ENCODE measurements at places on chromosomes 7 and 10. TPM values are rescaled to one million over a fixed set of nuclear protein-coding genes. Genes with fewer than 3 reads are reported as not detected.

LFNG gene
- total RNA-seq: 19.0 TPM

GRCh38 chr7:102451371-102452054 is 13.2 kb downstream of the ALKBH4 start:
- H3K27me3 ChIP-seq: no peaks in the 10 kb centered on the region
- no peak overlapping the region for H3K4me3 ChIP-seq
- no peaks in the 10 kb centered on the region for H3K4me1 ChIP-seq
- no peak for DNase-seq
- peaks cover 7% of the 10 kb centered on the region for H3K36me3 ChIP-seq

- H3K36me3 ChIP-seq: peaks cover 24% of the 10 kb centered on the region
- H3K4me1 ChIP-seq: peaks cover 13% of the 10 kb centered on the region
- no peak overlapping the region for H3K4me3 ChIP-seq
- H3K27ac ChIP-seq: no peak overlapping the region
- no peak for DNase-seq
Measured at GRCh38 chr10:125882596-125882995, 1.5 kb upstream of the DHX32 start.

- H3K27me3 ChIP-seq: peaks cover 24% of the 10 kb centered on the region
- no peak for DNase-seq
- no peaks in the 10 kb centered on the region for H3K36me3 ChIP-seq
- no peak overlapping the region for H3K27ac ChIP-seq
- no peak overlapping the region for H3K4me3 ChIP-seq
Measured at GRCh38 chr7:32078824-32079223, 8.6 kb upstream of the PDE1C start.

DNA sequence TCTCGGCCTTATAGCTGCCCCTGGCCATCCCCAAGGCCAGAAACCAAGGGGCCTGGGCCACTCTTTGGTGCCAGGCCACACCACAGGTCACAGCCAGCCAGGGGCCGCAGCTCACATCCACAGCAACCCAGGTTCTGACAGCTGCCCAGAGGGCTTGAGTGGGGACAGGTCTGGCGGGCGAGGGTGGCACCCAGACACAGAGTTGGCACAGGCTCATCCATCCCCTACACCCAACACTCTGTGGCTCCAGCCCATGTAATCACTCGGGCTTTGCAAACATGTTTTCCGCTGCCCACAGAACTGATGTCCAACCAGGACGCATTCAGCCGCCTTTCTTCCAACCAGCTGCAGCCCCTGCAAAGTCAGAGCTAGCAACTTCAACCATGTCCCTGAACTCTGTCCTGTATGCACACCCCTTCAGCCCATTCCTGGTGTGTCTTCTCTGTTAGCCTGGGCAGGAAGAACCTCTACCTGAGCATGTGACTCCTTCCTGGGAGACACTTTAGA is 57.7 kb upstream of the PPP2R2D start:
- H3K4me3 ChIP-seq: no peak overlapping the region
- no peak for DNase-seq
- H3K27ac ChIP-seq: no peak overlapping the region
- no peaks in the 10 kb centered on the region for H3K36me3 ChIP-seq
- H3K4me1 ChIP-seq: no peaks in the 10 kb centered on the region

PRSS37 gene
- total RNA-seq: not detected

DNA sequence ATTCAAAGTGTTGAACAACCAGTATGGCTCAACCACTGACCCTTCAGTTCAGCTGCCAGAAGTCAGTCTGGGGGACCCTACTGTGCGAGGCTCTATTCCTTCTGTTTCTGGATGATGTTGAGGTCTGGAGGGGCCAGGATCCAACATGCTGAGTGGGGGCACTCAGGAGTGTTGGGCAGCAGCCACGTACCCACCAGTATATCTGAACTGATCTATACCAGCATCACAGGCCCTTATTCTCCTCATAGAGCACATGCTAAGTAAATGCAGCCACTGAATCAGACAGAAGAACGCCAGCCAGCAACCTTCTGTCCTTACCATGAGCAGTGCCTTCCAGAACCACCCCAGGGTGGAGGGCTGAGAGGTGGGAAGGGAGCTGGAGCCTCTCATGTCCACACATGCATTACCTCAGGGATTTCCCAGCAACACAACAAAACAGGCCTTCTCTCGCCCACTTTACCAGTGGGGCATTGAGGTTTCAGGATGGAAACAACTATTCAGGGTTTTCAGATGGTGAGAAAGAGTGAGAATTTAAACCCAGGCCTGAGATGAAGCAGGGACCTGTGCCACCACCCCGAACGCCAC is 6.8 kb upstream of the MSMB start:
- H3K36me3 ChIP-seq: peaks cover 2% of the 10 kb centered on the region
- H3K4me3 ChIP-seq: no peak overlapping the region
- peaks cover 4% of the 10 kb centered on the region for H3K27me3 ChIP-seq
- H3K4me1 ChIP-seq: peaks cover 6% of the 10 kb centered on the region
- no peak for DNase-seq
- H3K27ac ChIP-seq: no peak overlapping the region

DNA sequence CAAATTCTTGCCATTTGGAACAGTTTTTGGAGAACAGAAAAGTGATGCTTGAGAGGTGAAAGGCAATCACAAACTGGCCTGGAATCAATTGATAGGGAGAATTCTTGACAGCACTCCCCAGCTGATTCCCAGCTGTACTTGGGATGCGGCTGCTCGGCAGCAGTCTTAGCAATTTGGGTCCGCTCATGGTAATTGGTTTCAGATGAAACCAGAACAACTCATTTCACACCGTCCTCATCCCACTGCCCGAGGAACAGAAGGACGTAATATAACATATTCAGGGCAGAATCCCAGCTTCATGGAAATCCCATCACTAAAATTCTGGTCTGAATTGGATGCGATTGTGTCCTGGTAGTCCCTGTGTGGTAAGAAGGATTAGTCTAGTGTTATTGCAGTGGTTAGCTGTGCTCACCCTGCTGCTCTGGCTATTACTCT is 223.3 kb upstream of the FERD3L start:
- H3K4me1 ChIP-seq: peaks cover 14% of the 10 kb centered on the region
- H3K4me3 ChIP-seq: peak overlapping the region; percentile 22
- no peak overlapping the region for H3K27ac ChIP-seq
- no peaks in the 10 kb centered on the region for H3K36me3 ChIP-seq

DNA sequence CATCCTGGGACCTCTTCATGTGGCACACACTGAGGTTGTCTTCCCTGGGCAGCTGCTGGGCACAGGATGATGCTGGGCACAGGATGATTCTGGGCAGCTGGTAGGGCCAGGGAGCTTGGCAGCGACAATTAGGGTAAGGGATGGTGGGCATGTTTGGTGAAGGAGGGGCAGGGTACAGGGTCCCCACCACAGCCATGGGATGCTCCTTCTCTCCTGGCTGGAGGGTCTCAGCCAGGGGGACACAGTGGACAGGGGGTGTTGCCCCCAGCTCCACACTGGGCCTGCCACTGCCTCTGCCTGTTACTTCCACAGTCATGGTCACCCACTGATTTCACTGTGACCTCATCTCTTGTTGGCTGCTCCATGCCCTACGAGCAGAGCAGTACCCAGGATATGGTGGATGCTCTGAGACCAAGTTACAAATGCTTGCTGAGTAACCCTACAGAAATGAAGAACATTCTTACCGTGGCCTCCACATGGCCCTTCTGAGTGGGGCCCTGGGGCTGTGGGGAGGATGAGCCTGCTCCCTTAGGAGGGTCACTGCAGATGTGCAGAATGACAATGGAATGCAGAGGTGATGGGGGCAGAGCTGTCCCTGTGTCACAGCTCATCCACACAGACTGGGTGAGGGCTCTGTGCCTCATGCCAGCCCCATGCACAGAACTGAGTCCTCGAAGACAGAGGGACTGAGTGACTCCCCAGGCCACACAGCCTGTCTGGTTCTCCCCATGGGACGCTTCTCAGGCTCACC is 28.4 kb upstream of the RET start:
- DNase-seq: no peak
- H3K4me1 ChIP-seq: peaks cover 2% of the 10 kb centered on the region
- no peak overlapping the region for H3K27ac ChIP-seq
- no peaks in the 10 kb centered on the region for H3K36me3 ChIP-seq
- no peak overlapping the region for H3K4me3 ChIP-seq

DNA sequence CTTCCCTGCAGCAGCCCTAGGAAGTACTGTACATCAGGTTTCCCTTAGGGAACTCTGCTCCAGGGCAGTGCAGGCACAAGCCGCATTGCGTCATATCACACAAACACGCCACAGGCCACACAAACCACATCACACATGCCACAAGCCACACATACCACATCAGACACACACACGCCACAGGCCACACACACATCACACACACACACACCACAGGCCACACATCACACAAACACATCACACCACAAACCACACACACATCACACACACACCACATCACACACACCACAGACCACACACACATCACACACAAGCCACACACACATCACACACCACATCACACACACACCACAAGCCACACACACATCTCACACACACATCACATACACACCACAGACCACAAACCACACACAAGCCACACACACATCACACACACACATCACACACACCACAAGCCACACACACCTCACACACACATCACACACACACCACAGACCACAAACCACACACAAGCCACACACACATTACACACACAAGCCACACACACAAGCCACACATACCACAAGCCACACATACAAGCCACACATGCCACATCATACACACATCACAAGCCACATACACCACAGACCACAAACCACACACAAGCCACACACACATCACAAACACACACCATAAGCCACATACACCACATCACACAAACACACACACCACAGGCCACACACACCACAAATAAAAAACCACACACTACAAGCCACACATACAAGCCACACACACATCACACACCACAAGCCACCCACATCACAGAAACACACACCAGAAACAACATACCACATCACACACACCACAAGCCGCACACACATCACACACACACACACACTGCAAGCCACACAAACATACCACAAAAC is 53.4 kb downstream of the TMEM209 start:
- no peak overlapping the region for H3K27ac ChIP-seq
- H3K27me3 ChIP-seq: no peaks in the 10 kb centered on the region
- no peak overlapping the region for H3K4me3 ChIP-seq
- no peak for DNase-seq
- peaks cover 9% of the 10 kb centered on the region for H3K36me3 ChIP-seq

VIPR2 gene
- 0.04 TPM for total RNA-seq

GRCh38 chr7:33873981-33874750 is 31.2 kb upstream of the BMPER start:
- no peak for DNase-seq
- peaks cover 2% of the 10 kb centered on the region for H3K27me3 ChIP-seq
- H3K36me3 ChIP-seq: no peaks in the 10 kb centered on the region
- no peak overlapping the region for H3K27ac ChIP-seq
- peaks cover 11% of the 10 kb centered on the region for H3K4me1 ChIP-seq

HMX2 gene
- not detected for total RNA-seq

DNA sequence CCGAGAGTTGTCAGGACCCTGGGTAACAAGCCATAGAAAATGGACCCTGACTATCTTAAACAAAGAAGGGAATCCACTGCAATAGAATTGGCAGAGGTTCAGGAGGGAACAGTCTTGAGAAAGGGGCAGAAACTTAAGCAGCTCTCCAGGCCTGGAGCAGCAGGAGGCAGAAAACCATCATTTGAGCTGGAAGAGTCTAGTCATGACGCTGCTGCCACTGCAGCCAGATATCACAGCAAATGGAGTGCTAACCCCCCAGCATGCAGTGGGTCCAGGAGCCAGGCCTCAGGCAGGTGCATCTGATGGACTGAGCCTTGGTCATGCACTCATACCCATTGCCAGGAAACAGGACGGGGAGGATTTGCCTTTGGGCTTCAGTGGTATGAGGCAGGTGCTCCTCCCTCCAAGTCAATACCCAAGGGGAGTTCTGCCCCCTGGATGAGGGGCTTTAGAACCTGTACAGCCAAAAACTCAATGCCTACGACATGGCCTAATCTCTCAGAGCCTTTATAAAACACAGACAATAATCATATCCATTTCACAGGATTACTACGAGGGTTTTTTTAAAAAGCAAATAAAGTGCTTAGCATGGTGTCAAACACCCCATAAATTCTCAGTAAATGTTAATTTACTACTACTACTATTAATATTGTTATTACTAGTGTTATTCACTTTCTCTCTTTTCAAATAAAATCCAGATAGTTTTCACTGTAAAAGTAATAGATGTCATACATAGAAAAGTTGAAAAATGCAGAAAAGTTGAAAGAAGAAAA is 30.7 kb downstream of the DUSP5 start:
- peaks cover 32% of the 10 kb centered on the region for H3K27me3 ChIP-seq
- H3K36me3 ChIP-seq: no peaks in the 10 kb centered on the region
- no peak overlapping the region for H3K4me3 ChIP-seq
- no peak for DNase-seq

GRCh38 chr10:87915989-87916388 is 52.6 kb downstream of the PTEN start:
- peaks cover 33% of the 10 kb centered on the region for H3K4me1 ChIP-seq
- no peak overlapping the region for H3K4me3 ChIP-seq
- DNase-seq: no peak

DNA sequence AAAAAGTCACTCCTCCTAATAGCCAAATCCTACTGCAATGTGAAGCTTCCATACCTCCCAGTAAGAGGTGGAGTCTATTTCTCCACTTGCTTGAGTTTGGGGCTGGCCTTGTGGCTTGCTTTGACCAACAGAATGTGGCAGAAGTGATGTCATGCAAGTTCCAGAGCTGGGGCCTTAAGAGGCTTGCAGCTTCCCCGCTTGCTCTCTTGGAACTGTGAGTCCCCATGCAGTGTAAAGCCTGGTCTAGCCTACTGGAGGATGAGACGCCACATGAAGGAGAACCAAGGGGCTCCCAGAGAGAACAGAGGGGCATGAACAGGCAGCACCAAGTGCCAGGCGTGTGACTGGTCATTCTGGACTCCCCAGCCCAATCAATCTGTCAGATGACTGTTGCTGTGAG is 58.6 kb upstream of the OPALIN start:
- peaks cover 26% of the 10 kb centered on the region for H3K4me1 ChIP-seq
- H3K27ac ChIP-seq: no peak overlapping the region
- peaks cover 7% of the 10 kb centered on the region for H3K27me3 ChIP-seq
- H3K36me3 ChIP-seq: no peaks in the 10 kb centered on the region
- DNase-seq: no peak
- H3K4me3 ChIP-seq: no peak overlapping the region

LIPA gene
- 24.2 TPM for total RNA-seq

- peaks cover 60% of the 10 kb centered on the region for H3K4me1 ChIP-seq
- no peak overlapping the region for H3K4me3 ChIP-seq
- peaks cover 5% of the 10 kb centered on the region for H3K27me3 ChIP-seq
- H3K36me3 ChIP-seq: no peaks in the 10 kb centered on the region
Measured at GRCh38 chr7:37285706-37286453, 162.8 kb downstream of the ELMO1 start.

OR13A1 gene
- 0.35 TPM for total RNA-seq

DNA sequence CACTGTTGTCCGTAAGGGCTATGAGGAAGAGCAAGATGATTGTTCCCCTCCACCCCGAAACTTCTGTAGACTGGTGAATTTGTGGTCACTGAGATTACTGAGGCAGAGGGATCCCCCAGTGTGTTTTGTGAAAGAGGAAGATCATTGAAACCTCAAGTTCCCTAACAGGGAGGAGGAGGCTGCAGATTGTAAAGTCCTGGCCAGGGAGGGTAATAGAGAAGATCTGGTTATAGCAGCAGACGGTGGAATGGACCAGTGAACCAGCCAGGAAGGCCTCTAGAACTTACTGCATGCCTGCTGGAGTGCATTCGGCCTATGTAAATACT is 31.1 kb downstream of the LMTK2 start:
- DNase-seq: no peak
- no peaks in the 10 kb centered on the region for H3K27me3 ChIP-seq

OR2A42 gene
- 0.50 TPM for total RNA-seq

- no peak for DNase-seq
- no peaks in the 10 kb centered on the region for H3K27me3 ChIP-seq
- peaks cover 29% of the 10 kb centered on the region for H3K36me3 ChIP-seq
- no peak overlapping the region for H3K27ac ChIP-seq
- peaks cover 46% of the 10 kb centered on the region for H3K4me1 ChIP-seq
- no peak overlapping the region for H3K4me3 ChIP-seq
Measured at GRCh38 chr7:111789870-111790269, 227.6 kb upstream of the IMMP2L start.

All from mesothelial cell of epicardium (in vitro differentiated cells).